ENCODE measurements at places on chromosomes 1 and 21.

GRCh38 chr1:202234331-202235002, 40.9 kb downstream of the LGR6 start:
- DNase-seq, result no peak

DNA sequence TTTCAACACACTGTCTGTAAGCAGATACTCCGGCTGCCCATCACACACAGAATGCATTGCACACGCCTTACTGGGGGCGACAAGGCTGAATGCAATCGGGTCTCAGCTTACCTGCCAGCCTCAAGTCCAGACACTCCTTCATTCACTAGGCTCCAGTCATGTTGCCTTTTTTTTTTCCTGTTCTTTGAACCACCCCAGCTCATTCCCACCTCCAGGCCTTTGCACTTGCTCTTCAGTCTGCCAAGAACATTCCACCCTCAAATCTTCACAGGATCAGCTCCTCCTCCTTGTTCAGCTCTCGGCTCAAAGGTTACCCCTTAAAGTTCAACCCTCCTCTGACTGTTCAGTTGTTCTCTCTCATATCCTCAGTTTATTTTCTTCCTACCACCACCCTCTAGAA, 181.9 kb upstream of the ESRRG start:
- DNase-seq, result no peak

- DNase-seq, result no peak
These were observed 563.1 kb upstream of the RGS18 start for GRCh38 chr1:191595170-191595569.

- peak; percentile 8 for DNase-seq
These were observed 166.1 kb downstream of the PDE4B start for GRCh38 chr1:65958561-65959350.

DNA sequence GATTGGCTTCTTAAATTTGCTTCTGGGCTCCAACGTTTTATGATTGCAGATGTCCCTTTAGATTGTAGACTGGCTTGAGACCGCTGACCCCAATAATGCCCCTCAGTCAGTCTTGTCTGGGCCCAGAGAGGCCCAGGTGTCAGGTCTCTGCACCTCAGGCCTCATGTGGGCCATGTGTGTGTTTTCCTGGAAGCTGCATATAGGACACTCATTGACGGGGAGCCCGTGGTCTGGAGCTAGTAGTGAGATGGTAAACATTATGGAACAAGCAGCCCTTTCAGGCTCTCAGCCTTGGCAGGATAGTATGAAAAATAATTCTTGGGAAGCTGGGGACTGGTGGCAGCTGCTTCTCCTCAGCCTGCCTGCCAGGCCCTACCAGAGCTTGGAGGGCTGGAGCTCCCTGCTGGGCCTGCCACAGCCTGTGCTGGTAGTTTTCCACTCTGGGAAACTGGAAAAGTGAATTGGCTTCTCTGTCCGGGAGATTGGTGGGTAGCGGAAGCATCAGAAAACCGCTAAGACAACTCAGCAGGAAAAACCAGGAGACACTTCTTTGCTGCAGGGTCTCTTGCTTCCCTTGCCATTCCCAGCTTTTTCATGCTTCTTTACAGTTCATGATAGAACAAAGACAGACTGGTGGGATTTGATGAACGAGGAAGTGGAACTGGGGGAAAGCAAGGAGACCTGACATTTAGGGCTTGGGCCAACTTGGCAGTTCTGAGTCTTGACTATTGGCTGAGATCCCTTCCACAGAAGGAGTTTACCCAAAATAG, 57.8 kb upstream of the HSD17B7 start:
- DNase-seq, result no peak

- DNase-seq, result no peak
These were observed at the start of gene KCNJ15 for GRCh38 chr21:38256599-38257302. TSS of gene KCNJ15 (plus strand) at chr21:38256991. CDS start at chr21:38299262, 42,271 bp downstream.

DNA sequence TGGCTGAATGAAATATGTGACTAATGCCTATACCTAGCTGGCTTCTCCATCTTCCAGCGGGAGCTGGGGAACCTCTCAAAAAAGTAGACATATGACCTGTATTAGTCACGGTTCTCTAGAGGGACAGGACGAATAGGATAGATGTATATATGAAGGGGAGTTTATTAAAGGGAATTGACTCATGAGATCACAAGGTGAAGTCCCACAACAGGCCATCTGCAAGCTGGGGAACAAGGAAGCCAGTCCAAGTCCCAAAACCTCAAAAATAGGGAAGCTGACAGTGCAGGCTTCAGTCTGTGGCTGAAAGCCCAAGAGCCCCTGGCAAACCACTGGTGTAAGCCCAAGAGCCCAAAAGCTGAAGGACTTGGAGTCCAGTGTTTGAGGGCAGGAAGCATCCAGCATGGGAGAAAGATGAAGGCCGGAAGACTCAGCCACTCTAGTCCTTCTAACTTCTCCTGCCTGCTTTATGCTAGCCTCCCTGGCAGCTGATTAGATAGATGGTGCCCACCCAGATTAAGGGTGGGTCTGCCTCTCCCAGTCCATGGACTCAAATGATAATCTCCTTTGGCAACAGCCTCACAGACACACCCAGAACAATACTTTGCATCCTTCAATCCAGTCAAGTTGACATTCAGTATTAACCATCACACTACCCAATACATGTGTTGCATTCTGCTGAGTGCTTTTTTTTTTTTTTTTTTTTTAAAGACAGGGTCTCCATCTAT, 19.6 kb downstream of the OLIG1 start:
- DNase-seq, result no peak

DNA sequence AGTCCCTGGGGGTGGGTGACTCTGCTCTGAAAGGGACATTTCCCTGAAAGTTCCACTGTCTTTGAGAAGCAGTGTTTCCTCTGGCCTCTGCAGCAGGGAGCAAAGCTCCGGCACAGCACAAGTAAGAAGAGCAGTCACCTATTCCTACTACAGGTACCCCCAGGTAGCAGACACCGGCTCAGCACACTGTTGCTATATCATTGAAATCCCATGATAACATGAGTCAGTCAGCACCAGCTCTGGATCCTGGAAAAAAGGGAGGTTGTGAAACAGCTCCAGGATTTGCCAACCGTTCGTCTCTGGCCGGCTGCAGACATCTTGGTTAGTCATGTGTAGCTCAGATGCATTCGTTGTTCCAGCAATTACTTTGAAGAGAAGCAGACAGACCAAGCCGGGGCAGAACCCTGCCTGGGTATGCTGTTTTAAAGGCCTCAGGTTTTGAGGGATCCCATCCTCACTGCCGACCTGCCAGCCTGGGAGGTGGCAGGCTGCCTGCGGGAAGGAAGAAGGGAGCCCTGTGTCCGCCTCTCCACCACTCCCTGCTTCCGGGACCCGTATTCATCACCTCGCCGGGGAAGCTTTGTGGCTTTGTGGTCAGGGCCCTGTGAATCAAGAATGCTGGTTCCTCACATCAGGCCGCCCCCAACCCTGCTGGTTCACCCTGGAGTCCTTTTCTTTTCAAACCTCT, 139.2 kb downstream of the CLIC6 start:
- DNase-seq, result peak; percentile 63

Data from activated T-cell treated with anti-CD3 and anti-CD28 coated beads for 24 hours (primary cell).